ENCODE measurements at places on chromosomes 4 and X.

DNA sequence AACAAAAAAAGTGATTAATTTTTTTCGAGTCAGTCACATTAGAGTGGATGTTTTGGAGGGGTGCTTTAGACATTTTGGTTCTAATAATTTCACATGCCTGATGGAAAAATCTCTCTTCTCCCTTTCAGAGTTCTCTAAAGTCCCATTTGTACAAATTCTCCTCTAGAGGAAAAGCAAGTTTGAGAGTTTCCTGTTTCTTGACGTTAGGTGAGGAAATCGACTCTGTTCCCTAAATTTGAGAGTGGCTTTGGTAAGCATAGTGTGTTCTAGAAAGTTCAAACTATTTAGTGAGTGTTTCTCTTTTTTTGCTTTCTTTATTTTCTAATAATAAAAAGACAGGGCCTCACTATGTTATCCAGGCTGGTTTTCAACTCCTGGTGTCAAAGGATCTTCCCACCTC is 1.6 kb upstream of the ATP6AP2 start:
- no peak overlapping the region for H3K4me3 ChIP-seq
- no peak for DNase-seq
- H3K36me3 ChIP-seq: no peaks in the 10 kb centered on the region
- H3K4me1 ChIP-seq: peaks cover 14% of the 10 kb centered on the region
- peaks cover 47% of the 10 kb centered on the region for H3K27me3 ChIP-seq
- H3K27ac ChIP-seq: no peak overlapping the region

DNA sequence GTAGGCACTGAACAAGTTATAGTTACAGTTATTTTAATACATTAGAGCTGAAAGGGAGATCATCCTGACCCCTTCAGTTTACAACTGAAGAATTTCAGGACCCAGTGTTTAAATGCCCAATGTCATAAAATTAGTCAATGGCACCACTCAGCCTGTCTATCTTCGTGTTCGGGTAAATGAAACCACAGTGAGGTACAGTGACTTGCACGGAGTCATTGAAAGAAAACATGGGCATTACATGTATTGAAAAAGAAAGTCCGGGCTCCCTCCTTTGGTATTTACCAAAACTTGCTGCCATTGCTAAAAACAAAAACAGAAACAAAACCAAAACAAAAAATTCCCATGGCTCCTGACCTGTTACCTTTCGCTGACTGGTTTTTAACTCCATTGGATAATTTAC is 131.7 kb downstream of the SH2D1A start:
- H3K36me3 ChIP-seq: no peaks in the 10 kb centered on the region
- H3K4me1 ChIP-seq: no peaks in the 10 kb centered on the region
- H3K27ac ChIP-seq: no peak overlapping the region
- DNase-seq: no peak
- H3K4me3 ChIP-seq: no peak overlapping the region
- H3K27me3 ChIP-seq: no peaks in the 10 kb centered on the region

GRCh38 chr4:163815776-163816175 is 321.3 kb downstream of the TMA16 start:
- no peaks in the 10 kb centered on the region for H3K36me3 ChIP-seq
- no peaks in the 10 kb centered on the region for H3K27me3 ChIP-seq
- H3K27ac ChIP-seq: no peak overlapping the region
- H3K4me1 ChIP-seq: peaks cover 6% of the 10 kb centered on the region

GRCh38 chr4:86670756-86671155 is 76.6 kb downstream of the PTPN13 start:
- no peaks in the 10 kb centered on the region for H3K27me3 ChIP-seq
- peaks cover 14% of the 10 kb centered on the region for H3K4me1 ChIP-seq
- H3K27ac ChIP-seq: peak overlapping the region; percentile 85
- H3K4me3 ChIP-seq: peak overlapping the region; percentile 11
- DNase-seq: peak; percentile 88

GRCh38 chr4:159464302-159464701 is 361.4 kb downstream of the RAPGEF2 start:
- DNase-seq: no peak
- H3K27ac ChIP-seq: no peak overlapping the region
- H3K36me3 ChIP-seq: no peaks in the 10 kb centered on the region

- H3K36me3 ChIP-seq: no peaks in the 10 kb centered on the region
- H3K27me3 ChIP-seq: no peaks in the 10 kb centered on the region
- no peaks in the 10 kb centered on the region for H3K4me1 ChIP-seq
- no peak overlapping the region for H3K4me3 ChIP-seq
- peak; percentile 53 for DNase-seq
Measured at GRCh38 chr4:177802661-177803060, 360.4 kb upstream of the AGA start.

- DNase-seq: no peak
- H3K27me3 ChIP-seq: peaks cover 34% of the 10 kb centered on the region
- H3K4me1 ChIP-seq: no peaks in the 10 kb centered on the region
- H3K27ac ChIP-seq: no peak overlapping the region
- no peak overlapping the region for H3K4me3 ChIP-seq
Measured at GRCh38 chrX:14420841-14421240, 108.5 kb upstream of the GLRA2 start.

- no peak overlapping the region for H3K27ac ChIP-seq
- H3K4me1 ChIP-seq: no peaks in the 10 kb centered on the region
- H3K4me3 ChIP-seq: no peak overlapping the region
- H3K36me3 ChIP-seq: peaks cover 32% of the 10 kb centered on the region
- H3K27me3 ChIP-seq: no peaks in the 10 kb centered on the region
Measured at GRCh38 chrX:155899366-155899765, 18.2 kb downstream of the VAMP7 start.

DNA sequence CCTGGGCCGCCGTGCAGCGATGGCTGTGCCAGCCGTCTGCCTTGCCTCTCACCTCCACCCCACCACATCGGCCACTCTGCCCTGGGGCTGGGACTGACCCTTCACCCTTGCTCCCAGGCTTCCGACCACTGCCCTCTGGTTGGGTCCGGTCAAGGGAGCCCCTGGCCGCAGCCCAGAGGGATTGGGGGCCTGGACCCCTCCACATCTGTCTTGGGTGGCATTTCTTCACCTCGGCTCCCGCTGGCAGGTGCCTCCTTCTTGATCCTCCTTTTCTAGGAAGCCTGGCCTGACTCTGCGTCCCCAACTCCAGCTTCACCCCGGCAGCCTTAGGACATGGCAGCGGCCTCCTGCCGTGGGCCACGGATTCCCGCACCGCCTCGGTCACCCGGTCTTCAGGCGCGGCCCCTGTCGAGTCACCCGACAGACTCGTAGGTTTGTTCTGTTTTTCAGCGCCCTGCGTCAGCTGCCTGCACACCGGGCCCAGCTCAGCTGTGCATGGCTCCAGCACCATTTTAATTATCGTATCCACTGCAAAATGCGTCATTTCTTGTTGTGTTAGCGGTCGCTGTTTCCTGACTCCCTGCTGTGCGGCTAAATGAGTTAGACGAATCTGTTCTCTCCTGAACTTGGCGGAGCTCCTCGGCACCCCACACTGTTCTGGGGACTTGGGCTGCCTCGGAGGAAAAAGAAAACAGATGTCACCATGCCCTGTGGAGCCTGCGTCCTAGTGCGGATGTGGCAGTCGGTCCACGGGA is 124.0 kb downstream of the FAM53A start:
- no peak overlapping the region for H3K4me3 ChIP-seq
- H3K36me3 ChIP-seq: no peaks in the 10 kb centered on the region
- H3K27me3 ChIP-seq: peaks cover 71% of the 10 kb centered on the region
- H3K4me1 ChIP-seq: no peaks in the 10 kb centered on the region

GRCh38 chr4:170884969-170885570 is 795.3 kb upstream of the AADAT start:
- peaks cover 6% of the 10 kb centered on the region for H3K4me1 ChIP-seq
- no peak overlapping the region for H3K4me3 ChIP-seq
- H3K27me3 ChIP-seq: no peaks in the 10 kb centered on the region
- no peaks in the 10 kb centered on the region for H3K36me3 ChIP-seq
- DNase-seq: peak; percentile 6

DNA sequence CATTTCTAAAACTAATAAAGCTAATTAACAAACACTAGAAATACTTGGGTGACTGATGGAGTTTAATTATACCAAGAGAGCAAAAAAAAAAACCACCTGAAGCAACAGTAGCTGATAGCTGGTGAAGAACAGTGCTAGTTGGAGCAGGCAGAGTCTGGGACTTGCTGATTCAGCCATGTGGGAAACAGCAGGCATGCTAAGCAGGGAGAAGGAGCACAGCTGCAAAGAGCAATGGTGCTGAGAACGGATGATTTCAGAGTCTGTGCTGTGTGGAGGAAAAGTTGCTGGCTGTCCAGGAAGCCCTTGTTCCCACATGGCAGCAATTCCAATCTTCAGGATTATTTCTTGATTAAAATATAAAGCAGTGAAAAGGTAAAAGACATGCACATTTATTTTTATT is 68.8 kb downstream of the NPY1R start:
- no peaks in the 10 kb centered on the region for H3K4me1 ChIP-seq
- H3K27me3 ChIP-seq: no peaks in the 10 kb centered on the region
- no peak overlapping the region for H3K4me3 ChIP-seq
- peak; percentile 5 for DNase-seq

DNA sequence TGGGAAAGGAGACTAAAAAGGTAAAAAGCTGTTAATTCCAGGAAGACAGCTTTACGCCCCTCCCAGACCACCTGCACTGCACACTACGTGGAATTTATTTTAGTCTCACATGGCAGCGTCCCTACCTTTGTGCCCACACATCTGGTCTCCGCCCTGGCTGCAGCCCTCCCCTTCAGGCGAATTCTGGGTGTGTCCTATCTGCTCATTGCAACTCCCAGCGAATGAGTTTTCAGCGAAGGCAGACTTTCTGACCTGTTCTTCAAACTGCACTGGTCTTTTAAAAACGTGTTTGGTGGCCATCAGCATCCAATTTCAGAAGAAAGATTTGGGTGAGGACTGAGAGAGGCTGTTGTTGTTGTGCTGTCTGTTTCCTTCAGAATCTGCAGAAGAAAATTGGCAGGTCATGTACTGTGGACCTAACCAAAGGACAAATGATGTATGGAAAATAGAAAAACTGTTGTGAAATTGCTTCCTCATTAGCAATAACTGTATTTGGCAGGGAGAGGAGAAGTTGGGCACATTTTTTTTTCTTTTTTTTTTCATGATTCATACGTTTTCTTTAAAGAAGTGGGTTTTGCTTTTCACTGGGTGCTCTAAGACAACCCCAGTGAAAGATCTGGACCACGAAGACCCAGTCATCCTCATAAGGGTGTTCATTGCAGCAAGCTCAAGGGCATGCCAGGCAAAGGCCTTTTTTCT is 4.2 kb downstream of the TLR8 start:
- H3K4me1 ChIP-seq: peaks cover 13% of the 10 kb centered on the region
- no peak overlapping the region for H3K4me3 ChIP-seq
- H3K36me3 ChIP-seq: no peaks in the 10 kb centered on the region

DNA sequence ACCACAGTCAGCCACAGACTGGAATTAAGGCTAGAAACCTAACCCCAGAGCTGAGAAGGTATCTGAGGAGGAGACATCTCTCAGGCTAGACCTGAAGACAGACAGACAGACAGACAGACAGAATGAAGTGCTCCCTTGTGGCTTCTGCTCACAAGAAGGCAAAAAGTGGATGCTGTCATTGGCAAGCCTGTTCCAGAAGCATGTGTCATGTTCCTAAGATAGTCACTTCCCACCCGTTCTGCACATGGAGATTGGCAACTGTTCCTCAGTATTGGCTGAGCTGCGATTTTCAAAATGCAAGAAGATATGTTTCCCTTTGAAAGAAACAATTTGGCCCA is 166.4 kb downstream of the NSUN7 start:
- peak overlapping the region; percentile 59 for H3K27ac ChIP-seq
- no peaks in the 10 kb centered on the region for H3K27me3 ChIP-seq
- H3K4me1 ChIP-seq: peaks cover 24% of the 10 kb centered on the region
- DNase-seq: no peak
- H3K4me3 ChIP-seq: no peak overlapping the region

GRCh38 chr4:106266201-106266600 is 49.8 kb downstream of the TBCK start:
- no peaks in the 10 kb centered on the region for H3K36me3 ChIP-seq
- H3K4me3 ChIP-seq: no peak overlapping the region
- peaks cover 13% of the 10 kb centered on the region for H3K4me1 ChIP-seq
- DNase-seq: peak; percentile 52
- no peak overlapping the region for H3K27ac ChIP-seq

GRCh38 chr4:4470208-4470607 is 71.6 kb downstream of the STX18 start:
- H3K36me3 ChIP-seq: peaks cover 31% of the 10 kb centered on the region
- H3K4me3 ChIP-seq: no peak overlapping the region
- H3K27ac ChIP-seq: no peak overlapping the region
- peaks cover 24% of the 10 kb centered on the region for H3K4me1 ChIP-seq

DNA sequence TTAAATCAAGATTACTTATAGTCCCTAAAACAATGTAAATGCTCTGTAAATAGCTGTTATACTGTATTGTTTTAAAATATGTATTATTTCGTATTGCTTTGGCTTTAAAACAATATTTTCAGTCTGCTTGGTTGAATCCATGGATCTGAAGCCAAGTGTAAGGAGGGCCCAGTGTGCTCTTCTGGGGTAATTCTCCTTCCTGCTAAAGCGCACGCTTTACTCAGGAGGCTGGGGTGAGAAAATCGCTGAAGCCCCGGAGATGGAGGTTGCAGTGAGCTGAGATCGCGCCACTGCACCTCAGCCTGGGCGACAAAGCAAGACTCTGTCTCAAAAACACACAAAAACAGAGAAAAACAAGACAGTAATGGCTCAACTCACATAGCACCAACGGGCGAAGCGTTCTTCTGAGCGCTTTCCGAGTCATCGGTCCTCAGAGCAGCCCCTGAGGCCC is 391 bp upstream of the IDUA start:
- H3K36me3 ChIP-seq: no peaks in the 10 kb centered on the region
- no peaks in the 10 kb centered on the region for H3K27me3 ChIP-seq
- no peaks in the 10 kb centered on the region for H3K4me1 ChIP-seq
- H3K27ac ChIP-seq: no peak overlapping the region
- H3K4me3 ChIP-seq: peak overlapping the region; percentile 84
- DNase-seq: no peak

DNA sequence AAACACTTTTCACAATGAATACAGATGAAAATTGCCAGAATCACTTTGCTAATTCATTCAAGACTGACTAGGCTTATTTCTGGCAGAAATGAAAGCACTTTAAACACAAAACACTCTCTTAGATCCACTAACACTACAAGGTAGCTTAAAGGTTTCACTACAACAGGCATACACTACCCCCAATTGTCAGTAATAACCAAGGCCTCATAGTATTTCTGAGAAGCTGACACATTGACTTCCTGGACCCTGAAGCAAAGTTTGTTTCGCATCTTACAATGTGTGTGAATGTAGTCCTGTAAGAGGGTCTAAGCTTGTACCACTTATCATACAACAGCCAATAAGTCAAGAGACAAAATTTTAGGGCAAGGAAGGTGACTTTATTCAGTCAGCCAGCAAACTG is 129.9 kb upstream of the FMR1 start:
- DNase-seq: no peak
- H3K36me3 ChIP-seq: no peaks in the 10 kb centered on the region
- H3K4me3 ChIP-seq: no peak overlapping the region
- H3K27me3 ChIP-seq: no peaks in the 10 kb centered on the region
- no peak overlapping the region for H3K27ac ChIP-seq

GRCh38 chr4:140168474-140168873 is 14.5 kb upstream of the MAML3 start:
- DNase-seq: no peak
- H3K4me1 ChIP-seq: peaks cover 2% of the 10 kb centered on the region
- no peaks in the 10 kb centered on the region for H3K27me3 ChIP-seq
- no peak overlapping the region for H3K27ac ChIP-seq
- no peak overlapping the region for H3K4me3 ChIP-seq
